CD4-positive, alpha-beta memory T cell (primary cell): ENCODE measurements at places on chromosomes 6 and 20. TPM values are rescaled to one million over a fixed set of nuclear protein-coding genes. Genes with fewer than 3 reads are reported as not detected.
A peak's percentile ranks its signal among the peaks of the same experiment; 100 is the strongest.

The CD40 gene
- 2.5 TPM for total RNA-seq

DNA sequence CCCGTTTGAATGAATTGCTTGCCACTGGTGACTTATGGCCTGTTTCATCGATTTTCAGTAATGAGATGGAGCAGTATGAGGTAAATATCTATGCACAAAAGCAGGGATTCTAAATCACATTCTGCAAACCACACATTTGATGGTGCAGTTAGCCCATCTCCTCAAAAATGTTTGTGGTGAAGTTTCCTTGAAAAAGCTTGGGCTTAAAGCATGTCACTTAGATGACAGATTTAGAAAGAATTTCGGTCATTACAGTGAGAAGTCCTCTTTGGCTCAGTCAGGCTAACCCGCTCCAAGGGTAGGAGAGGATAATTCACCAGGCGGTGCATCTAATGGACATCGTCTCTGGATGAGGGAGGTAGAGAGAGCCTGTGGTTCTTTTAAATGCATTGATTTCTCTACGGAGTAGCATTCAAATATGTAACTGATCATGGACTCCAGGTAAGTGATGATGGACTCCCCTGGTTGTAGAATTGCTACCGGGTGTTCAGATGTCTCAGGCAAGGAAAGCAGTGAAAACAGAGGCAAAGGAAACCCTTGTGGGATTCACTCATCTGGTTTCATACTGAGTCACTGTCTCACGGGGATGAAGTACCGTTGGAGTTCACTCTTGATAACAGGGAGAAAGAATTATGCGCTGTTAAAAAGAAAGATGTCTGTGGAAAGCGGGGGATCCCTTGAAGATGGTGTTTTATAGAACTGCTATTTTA is 65.3 kb downstream of the AIG1 start:
- no peak for DNase-seq

The CCNC gene
- total RNA-seq: 42.7 TPM

- DNase-seq: peak; percentile 38
These were observed 27.6 kb downstream of the SYNJ2 start for GRCh38 chr6:158009114-158009891.

GRCh38 chr6:134253681-134254080 is 64.2 kb downstream of the SGK1 start:
- no peak for DNase-seq

DNA sequence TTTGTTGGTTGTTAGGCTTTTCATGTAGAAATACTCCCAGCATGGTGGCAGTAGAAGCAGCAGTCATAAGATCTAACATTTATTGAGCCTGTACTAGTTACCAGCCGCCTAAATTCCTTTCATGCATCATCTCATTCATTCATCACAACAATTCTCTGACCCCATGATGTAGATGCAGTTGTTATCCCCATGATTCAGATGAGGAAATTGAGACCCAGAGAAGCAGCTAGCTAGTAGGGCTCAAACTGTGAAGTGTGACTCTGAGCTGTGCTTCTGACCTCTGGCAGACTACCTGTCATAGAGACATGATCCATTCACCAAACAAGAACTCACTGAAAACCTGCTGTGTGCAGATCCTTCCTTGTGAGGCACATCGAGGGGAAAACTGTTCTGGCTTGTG is 16.9 kb downstream of the RREB1 start:
- DNase-seq: no peak

- peak; percentile 4 for DNase-seq
These were observed 50.5 kb upstream of the ENPP5 start for GRCh38 chr6:46221222-46221793.

The FABP7 gene
- not detected for total RNA-seq

DNA sequence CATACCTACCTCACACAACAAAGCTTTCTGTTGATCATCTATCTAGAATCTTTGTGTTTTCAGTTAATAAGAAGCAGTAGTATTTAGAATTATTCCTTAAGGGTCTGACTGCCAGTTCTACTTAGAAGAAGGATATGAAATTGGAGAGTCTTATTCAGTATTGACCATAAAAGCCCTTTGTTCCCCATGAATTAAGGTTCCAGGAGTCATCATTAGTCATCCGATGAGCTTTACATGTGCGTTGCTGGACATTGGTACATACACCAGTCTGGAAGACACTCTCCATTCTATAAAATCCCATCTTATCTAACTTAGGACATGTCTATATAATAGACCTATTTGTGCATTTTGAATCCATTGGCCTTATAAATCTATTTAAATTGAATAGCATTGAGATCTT is 34.4 kb upstream of the RNF217 start:
- DNase-seq: no peak

DNA sequence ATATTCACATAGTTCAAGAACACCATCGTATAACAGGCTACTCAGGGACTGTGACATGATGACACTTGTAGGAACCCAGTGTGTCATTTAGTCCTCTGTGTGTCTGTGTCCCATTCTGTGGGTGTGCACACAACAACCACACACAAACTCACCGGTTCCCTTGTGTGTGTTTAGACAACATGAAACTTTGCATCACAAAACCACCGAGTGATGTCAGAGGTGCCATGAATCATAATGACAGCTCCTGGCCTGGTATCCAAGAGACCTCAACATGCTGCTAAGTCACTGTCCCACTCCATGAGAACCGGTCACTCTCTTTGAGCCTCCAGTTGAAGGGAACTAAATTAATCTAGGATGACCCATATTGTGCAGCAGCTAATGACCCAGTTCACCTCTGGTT is 421.3 kb downstream of the PREX1 start:
- no peak for DNase-seq

GRCh38 chr20:29878281-29878741 is 1379.2 kb upstream of the DEFB115 start:
- DNase-seq: no peak

DNA sequence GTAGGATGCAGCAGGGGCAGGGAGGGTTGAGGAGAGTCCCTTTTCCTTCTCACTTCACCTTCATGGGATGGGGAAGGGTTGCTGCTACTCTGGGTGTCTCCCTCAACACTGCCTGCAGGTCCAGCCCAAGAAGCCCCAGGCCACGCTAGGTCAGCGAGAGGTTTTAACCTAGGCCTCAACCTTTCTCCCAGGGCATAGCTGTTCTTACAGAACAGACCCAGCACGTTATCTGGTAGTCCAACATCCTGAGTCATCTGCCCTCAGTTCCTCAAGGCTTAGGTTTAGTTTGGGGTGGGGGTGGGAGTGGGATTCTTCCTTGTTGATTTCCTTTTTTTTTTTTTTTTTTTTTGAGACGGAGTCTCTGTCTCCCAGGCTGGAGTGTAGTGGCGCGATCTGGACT is 15.8 kb downstream of the LRRC73 start:
- no peak for DNase-seq

GRCh38 chr6:3910106-3910663 is 61.0 kb downstream of the FAM50B start:
- no peak for DNase-seq

DNA sequence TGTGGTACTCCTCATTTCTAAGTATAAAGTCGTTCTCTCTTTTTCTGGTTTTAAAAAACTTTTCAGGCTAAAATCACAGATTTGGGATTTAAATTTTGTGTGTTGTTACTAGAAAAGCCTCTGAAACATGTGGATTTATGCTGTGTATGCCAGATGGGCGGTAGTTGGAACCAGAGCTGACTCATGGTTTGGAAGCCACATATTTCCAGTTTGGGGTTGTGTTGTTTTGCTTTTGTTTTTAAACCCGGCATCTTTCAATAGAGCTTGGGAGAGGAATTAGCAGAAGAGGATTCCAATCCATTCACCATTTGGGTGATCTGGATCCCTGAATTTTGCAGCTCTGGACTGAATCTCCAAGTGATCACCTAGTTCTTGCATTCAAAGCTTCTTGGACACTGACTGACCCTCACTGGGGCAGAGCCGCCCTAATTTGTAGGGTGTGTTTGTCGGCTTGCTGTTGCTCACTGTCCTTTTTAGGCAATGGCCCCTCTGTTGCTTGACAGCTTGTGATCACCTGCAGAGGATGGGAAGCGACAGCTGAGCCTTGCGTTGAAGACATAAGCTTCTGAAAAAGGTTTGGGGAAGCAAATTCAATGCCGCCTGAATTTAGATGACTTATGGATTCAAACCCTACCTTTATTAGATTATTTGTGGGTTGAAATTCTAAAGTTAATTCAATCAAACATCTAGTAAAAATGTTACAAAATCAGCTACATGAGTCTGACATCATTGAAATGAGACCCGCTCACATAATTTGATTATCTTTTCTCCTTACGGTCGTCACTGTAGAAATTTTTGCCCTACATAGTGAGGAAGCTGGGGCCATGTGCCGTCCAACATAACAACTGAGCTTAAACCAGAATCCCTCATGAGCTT is 79.9 kb upstream of the CD83 start:
- DNase-seq: no peak
